ENCODE measurements at places on chromosomes 5 and 9. TPM values are rescaled to one million over a fixed set of nuclear protein-coding genes. Genes with fewer than 3 reads are reported as not detected.

DNA sequence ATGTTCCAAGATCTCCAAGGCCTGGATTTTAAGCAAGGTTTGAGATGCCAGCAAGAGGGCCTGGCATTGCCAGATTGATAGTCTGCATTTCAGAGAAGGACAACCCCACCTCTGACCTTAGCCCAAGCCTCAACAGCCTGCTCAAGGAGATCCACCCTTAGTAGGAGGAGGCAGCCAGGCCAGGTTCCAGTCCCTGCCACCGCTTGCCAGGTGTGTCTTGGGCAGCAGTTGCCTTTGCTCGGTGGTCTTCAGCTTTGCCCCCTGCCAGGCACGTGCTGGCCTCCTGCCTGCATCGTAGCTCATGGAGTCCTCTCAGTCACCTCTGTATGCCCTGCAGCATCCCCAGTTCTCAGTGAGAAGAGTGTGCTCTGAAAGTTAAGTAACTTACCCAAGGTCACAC, 134.2 kb downstream of the KCNIP1 start:
- DNase-seq: no peak

DNA sequence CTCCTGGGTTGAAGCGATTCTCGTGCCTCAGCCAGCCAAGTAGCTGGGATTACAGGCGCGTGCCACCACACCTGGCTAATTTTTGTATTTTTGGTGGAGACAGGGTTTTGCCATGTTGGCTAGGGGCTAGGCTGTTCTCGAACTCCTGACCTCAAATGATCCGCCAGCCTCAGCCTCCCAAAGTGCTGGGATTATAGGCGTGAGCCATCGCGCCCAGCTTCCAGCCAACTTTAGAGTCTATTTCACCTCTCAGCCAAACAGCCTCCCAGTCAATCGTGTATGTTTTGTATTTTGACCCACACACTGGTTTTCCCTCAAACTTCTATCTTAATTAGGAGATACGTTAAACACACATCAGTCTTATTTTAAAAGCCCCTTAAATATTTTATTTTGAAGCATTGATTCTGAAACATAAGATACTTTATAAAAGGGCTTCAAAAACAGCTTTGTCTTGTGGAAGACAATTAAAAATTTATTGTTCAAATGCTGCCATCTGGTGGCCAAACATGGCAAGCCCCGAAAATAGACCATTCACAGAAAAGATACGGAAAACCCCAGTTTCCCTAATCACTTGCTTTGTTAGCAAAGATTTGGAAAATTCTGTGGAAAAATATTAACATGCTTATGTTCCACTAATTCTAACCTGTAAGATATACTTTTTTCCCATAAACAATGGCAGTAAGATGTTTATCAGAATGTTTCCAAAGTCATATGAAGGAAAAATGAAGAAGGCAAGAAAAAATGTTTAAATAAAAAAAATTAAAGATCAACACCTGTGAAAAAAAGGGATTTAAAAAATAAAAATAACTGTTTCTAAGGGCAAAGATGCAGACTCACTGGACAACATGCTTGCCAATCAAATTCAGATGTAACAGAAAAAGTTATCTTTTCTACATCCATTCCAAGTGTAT, 33.1 kb downstream of the APTX start:
- DNase-seq: peak; percentile 40

DNA sequence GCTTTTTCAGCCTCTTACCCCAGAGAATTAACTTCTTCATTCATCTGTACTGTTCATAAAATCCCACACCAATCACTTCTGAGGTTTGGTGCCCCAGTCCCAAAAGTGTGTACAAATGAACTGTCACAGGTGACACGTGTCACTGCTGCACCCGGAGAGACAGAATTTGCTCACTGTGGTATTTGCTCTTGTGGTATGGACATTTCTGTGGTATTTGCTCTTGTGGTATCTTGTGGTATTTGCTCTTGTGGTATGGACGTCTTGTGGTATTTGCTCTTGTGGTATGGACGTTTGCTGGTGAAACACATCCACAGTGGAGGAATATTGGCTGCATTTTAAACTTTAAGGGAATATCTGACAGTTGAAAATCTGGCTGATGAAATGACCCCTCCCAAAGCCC, 214.9 kb upstream of the DAP start:
- DNase-seq: peak; percentile 3

DNA sequence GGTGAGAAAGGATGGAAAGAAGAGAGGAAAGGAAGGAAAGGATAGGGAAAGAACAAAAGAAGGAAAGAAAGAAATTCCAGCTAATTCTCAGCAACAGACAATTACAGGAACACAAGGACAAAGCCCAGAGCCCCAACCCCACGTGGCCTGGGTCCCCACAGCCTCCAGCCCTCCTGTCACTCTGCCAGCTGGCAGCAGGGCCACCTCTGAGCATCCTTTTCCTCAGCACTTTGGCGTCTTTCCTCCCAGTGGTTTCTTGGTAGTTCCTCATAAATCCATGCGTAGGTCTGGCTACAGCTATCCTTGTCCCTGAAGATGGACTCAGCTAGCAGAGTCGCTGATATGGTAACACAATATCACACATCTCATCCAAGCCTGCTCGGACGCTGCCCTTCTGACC, 28.3 kb downstream of the ADAMTS2 start:
- no peak for DNase-seq

GRCh38 chr9:89365532-89365912, 47.2 kb downstream of the SECISBP2 start:
- no peak for DNase-seq

DNA sequence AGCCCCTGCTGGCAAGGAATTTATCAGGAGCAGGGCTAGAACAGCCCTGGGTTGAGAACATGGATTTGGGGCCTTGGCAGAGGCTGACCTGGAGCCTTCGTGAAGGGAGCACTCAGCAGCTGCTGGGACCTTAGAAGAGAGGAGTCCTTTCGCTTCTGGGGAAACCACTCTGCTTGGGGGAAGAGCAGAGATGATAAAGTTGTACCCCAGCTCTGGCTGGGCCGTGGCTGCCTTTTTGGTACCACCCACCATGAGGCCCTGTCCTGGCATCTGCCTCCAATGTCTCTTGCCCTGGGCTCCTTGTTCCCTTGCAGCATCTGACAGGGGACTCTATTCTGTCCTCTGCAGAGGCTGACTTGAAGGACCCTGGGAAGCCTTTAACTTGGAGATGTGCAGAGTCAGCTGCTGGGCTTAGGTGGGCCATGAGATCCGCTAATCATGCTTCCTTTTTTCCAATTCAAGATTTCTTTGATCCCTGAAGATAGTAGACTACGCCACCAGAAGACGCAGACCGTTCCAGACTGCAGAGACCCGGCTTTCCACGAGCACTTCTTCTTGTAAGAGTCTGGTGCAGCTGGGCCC, 20.2 kb downstream of the RGS3 start:
- no peak for DNase-seq

PHF19 gene
- 8.0 TPM for total RNA-seq

RAB3C gene
- not detected for total RNA-seq

FAT2 gene
- 0.17 TPM for total RNA-seq
